Tibial nerve (tissue), 4 donors: ENCODE measurements at places on chromosomes 16 and 17.

DNA sequence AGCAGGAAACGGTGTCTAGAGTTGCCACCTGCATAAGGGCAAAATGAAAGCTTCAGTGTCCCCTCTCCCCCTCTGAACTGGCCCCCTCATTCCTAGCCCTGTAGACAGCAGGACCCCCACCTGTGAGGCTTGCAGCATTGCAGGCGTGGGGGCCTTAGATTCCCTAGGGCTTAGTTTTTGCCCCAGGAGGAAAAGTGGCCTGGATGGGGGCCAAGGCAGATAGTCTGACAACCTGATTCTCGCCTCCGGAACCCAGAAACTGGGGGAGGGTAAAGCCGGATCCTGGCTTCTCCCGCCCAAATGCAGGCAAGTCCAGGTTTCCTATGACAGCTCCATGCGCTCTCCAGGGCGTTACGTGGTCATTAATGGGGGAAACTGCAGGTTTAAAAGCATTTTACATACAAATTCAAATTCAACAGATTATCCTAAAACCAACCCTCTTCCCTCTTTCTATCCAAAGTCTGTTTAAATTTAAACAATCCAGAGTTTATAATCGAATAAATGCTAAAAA, 678 bp upstream of the HOXB6 start:
- DNase-seq = no peak

- DNase-seq = no peak
Measured at GRCh38 chr16:64778777-64779176, 343.1 kb downstream of the CDH11 start.

DNA sequence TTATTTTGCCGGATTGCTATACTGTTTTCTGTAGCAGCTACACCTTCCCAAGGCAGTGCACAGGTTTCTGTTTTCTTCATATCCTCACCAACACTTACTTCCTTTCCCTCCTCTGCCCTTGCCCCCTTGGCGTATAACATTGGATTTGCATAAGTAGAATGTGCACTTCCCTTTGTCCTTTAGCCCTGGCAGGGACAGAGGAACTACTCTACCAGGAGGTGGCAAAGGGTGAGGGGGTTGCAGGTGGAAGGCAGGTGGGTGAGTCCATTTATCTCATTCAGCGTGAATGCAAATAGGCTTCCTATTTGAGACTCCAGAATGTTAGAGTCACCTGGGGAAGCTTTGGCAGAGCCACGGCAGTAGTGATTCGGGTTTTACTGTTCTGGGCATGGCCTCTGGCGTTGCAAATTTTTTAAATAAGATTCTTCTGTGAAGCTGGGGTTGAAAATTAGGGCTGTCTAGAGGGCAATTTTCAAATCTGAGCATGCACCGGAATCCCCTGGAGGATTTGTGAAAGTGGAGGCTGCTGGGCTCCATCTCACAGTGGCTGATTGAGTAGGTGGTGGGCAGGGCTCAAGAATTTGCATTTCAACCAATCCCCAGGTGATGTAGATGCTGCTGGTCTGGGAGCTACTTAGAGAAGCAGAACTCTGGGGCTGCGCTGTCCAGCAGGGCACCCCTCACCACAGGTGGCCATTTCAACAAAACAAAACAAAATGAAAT, 84.7 kb downstream of the PLCG2 start:
- no peak for DNase-seq

DNA sequence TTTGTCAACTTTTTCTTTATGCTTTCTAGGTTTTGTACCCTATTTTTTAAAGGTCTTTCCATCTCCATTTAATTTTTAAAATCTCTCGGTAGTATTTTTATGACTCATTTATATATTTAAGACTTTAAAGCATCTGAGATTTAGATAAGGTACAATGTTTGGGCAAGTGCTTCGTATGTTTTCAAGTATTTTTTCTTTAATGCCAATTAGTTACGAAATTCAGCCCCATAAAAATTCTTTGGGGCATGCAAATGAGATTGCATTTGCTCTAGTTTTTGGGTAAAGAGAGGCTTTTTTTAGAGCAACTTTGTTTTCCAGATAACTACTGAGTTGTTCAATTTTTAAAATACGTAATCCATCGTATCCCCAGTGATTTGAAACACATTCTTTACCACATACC, 65.3 kb upstream of the CRHR1 start:
- no peak for DNase-seq

GRCh38 chr17:50699410-50699809, 8.3 kb downstream of the ANKRD40 start:
- DNase-seq = no peak
